ENCODE measurements at places on chromosomes 6 and 20.
A peak's percentile ranks its signal among the peaks of the same experiment; 100 is the strongest.

GRCh38 chr6:3803627-3804468, 45.3 kb upstream of the FAM50B start:
- DNase-seq = peak; percentile 98

GRCh38 chr6:69370763-69371162, 426.0 kb downstream of the LMBRD1 start:
- DNase-seq = no peak

DNA sequence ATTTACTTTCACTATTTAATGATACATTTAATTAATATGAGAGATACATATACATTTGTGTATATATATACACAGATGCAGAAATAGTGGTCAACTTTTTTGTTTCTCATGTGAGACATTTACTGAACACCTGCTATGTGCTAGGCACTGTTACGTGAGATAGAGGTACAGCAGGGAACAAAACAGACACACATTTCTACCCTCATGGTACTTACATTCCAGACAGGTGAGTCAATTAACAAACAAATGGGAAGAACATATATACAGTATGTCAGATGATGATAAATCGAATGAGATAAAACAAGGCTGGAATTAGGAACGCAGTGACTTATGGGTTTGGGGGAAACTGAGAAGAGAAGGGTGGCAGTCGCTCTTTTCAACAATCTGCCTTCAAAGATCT, 5.1 kb downstream of the TFB1M start:
- DNase-seq = no peak

GRCh38 chr20:9427430-9428291, 86.7 kb upstream of the LAMP5 start:
- no peak for DNase-seq

- DNase-seq = peak; percentile 47
Observed at GRCh38 chr6:152863618-152864326, 113.2 kb downstream of the VIP start.

DNA sequence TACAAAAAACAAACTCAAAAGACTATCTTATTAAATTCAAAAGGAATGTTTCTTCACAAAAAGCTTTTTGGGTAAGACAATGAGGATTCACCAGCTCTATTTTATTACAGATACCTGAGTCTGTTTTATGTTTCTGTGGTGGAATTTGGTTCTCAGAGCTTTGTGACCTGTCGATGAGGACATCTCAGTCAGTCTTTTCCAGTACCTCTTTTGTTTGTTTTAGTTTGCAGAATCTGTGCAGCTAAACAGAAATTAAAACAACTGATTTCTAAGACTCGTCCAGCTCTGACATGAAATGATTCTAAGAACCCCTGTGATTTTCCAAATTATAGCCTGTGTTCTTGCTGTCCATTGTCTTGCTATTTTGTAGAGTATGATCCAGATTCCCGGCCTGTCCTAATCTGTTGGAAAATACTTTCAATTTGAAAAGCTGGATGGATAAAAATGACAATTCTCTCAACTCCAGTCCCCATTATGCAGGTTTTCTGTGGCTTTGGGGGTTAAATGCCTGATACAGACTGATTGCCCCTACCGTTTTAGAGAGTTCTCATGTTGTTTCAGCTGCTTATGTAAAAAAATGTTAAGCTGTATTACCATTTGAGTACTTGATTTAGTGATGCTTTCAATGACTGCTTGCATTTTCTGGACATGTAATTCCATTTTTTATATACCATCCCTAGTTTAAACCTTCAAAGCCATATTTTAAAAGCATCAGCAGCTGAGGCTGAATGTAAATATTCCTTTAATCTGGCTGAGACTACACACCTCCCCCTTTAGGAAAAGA, 94.2 kb upstream of the TAB2 start:
- DNase-seq = no peak

GRCh38 chr6:37804586-37804985, 14.9 kb upstream of the ZFAND3 start:
- DNase-seq = no peak

GRCh38 chr6:83601119-83601518, 88.8 kb downstream of the PRSS35 start:
- no peak for DNase-seq

DNA sequence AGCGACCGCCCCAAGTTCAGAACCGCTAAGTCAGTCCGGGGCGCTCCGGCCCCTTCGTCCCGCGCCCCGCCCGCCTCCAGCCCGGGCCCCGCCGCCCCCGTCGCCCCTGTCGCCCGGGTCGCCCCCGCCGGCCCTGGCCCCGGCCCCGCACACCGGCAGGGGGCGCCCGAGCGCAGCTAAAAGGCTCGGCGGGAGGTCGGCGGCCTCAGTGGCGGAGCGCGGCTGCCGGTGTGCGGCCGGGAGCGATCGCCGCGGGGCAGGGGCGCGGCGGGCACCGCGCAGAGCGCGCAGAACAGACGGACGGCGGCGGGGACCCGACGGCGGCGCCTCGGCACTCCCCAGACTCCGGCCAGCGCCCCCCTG, at the start of gene FNDC1:
Gene FNDC1 (plus strand): TSS at position 208 of the 363 bp plus-strand sequence. CDS start 197 bp downstream, outside the sequence.
- no peak for DNase-seq

DNA sequence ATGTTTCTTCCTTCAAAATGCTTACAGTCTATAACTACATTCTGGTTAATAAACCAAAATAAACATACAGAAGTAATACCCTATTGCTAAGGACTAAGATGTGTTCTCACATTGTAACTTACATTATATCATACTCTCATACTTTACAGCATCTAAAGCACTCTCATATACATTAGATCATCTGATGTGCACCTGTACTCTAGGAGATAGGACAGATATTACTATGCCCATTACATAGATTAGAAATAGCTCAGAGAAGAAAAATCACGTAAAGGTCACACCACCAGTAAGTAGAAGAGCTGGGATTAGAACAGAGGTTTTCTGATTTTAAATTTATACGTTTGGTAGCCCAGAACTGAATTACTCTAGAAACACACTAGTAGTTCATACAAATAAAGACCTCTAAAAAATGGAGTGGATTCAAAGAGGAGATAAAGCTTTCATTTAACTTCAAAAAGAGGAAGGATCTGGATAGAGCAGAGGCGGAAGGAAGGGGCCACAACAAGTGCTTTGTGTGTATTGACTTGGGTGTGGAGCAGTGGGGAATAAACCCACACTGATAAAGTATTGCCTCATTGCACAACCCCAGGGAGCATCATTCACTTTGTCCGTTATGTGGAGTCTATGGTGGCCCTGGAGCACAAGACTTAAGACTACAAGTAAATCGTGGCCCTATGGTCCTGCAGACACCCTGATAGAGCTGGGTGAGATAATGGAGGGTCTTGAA, 30.9 kb downstream of the SLC2A12 start:
- no peak for DNase-seq

DNA sequence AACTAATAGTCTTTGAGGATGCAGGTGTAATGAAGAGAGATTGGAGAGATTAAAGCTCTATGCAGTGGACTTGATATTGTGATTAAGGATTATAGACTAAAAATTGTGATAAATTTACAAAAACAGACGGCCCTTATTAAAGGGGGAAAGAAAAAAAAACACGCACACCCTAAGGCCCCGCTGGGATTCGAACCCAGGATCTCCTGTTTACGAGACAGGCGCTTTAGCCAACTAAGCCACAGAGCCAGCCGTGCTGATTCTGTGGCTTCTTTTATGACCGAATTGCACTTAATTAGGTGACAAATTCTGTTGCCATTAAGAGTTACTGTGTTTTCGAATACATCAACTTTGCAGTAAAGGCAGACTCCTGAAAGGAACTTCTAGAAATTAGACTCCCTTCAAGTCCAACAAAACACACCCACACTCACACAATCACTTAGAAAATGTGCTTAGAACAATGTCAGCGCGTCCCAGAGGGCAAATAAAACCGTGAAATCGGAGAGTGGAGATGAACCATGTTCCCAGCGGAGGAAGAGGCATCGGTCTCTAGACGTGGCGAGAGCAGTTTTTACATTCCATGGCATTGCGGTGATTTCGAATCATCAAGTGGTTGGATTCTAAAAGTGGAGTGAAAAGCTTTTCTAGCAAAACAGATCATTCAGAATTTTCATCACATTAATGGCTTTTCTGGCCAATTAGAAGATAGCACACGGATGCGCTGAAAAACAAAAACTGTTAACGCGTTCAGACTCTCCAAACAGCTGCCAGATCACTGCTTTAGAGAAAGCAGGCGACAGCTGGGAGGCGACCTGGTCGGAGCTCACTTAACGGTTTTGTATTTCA, 122.6 kb downstream of the GPX5 start:
- peak; percentile 60 for DNase-seq

DNA sequence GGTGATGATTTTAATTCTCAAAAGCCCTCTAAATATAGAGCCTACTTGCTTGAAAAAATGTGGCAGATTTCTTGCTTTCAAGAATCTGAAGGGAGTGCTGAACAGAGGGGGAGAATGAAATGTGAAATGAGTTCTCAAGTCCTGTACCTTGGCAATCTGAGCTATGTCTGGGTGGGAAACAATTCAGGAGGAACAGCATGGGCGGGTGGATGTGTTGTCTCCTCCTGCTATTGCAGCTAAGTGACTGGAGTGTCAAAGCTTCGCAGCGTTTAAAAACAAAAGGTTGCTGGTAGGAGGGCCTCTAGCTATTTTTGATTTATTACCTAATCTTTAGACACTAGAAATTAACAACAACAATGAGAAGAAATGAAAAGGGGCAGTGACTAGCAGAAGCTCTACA, 102.5 kb upstream of the ARG1 start:
- DNase-seq = no peak

DNA sequence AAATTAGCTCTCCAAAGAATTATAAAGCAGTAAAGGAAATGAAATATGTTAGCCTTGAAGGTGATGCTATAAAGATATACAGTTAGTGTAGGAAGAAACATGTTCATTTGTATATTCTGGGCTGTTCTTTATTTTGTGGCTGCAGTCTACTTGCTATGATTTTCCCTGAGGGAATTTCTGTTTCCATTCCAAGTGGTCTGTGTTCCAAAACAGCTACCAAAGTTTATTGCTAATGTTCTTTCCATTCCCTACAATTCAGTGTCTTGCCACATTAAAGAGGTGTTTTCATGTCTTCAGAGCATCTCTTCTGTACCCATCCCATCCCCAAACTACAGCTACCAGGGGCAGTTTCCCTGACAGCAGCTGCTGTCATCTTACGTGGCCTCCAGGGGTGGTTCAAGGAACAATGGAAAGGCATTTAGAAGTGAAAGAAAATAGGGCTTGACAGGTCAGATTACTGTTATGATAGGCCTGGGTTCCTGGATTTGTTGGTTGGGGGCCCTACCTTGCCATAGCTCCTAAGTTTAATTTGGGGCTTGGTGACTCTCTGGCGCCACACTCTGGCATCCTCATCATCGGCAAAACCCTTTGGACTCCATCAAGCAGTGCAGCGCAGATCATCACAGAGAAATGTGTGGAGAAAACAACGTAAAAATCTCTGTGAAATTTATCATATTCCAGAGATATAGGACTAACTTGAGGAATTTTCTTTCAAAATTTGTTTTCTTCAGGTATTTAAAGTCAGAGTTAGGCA, 33.8 kb upstream of the AIG1 start:
- no peak for DNase-seq

DNA sequence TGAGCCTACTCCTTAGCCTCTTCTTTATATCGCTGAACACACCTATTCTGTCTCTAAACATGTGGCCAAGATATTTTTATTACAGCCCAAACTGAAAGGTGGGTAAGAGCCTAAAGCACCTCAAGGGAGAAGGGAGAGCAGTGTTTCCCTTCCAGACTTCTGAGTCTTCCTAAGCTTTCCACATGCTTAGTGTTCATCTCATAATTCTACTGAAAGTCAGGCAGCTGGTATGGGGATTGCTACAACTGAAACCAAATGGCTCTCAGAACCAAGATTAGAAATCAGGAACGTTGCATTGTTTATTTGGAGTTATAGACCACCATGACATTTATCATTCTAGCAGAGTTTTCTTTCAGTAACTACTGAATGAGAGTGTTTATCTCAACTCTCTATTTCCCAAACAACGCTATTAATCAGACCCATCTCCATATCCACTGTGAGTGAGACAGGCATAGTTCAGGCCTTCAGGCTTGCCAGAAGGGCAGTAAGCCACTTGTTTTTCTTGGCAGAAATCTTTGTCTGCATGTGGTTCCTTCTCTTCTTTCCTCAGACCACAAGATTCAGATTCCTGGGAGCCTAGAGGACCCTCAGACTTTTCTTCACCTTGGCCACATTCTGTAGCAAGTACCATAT, 22.8 kb downstream of the VGLL2 start:
- DNase-seq = no peak

GRCh38 chr6:22152841-22153240, 144.0 kb downstream of the PRL start:
- DNase-seq = no peak

DNA sequence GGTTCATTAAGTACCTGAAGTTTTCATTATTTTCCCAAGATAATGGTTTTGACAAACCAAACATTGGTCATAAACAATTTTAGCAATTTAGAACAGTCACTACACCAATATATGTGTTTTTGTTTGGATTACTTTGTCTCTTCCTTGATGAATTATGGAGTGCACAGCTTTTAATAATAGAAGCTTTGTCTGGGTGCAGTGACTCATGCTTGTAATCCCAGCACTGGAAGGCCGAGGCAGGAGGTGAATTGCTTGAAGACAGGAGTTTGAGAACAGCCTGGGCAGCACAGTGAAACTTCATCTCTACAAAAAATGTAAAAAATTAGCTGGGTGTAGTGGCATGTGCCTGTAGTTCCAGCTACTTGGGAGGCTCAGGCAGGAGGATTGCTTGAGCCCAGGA, 89.4 kb upstream of the ANKEF1 start:
- DNase-seq = peak; percentile 55

- DNase-seq = no peak
Observed at GRCh38 chr20:32538526-32538939, 46.6 kb downstream of the NOL4L start.

GRCh38 chr6:135520781-135521180, 23.2 kb upstream of the AHI1 start:
- DNase-seq = no peak

DNA sequence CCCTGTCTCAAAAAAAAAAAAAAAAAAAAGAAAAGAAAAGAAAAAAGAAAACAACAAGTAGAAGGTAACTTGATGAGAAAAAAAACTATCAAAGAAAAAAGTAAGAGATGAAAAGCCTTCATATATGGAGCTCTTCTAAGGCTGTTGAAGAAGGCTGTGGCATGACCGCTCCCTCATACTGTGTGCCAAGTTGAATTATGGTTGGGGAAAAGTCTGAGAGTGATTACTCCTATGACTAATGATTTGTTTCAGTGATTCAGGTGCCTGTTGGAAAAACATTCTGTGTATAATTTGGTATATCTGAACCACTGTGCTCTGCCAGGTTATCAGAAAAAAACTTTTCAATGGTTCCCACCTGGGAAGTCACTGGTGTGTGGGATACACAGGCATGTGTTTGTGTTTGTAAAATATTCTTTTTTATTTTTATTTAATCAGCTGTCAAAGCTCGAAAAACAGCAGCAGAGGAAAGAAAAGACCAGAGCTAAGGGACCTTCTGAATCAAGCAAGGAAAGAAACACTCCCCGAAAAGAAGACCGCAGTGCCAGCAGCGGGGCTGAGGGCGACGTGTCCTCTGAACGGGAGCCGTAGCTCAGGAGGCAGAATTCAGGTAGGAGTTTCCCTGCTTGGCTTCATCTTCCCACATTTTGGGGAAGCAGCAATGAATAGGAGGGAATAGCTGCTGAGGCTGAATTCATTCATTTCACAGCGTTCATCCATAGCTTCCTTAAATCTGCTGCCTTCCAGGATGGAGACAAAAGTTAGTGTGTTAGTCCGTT, 69.7 kb upstream of the SCP2D1 start:
- DNase-seq = peak; percentile 30

Data from foreskin keratinocyte (primary cell).